Caki2 (cell line): ENCODE measurements at places on chromosomes 3 and 15. TPM values are rescaled to one million over a fixed set of nuclear protein-coding genes. Genes with fewer than 3 reads are reported as not detected.

Gene PLSCR2
- not detected in 2 replicates for total RNA-seq

Gene SCAANT1
- not detected in 2 replicates for total RNA-seq

Gene GOLGA8T
- 0.23 TPM in 1 of 2 replicates, not detected in the other for total RNA-seq

Gene CCDC32
- total RNA-seq = 31.4 and 33.7 TPM in 2 replicates

Gene MAP6D1
- total RNA-seq = 4.9 TPM in 1 of 2 replicates, not detected in the other

Gene TJP1
- 25.0 and 39.3 TPM in 2 replicates for total RNA-seq

Gene SSR3
- 177 and 336 TPM in 2 replicates for total RNA-seq

Gene RTF1
- total RNA-seq = 24.2 and 41.8 TPM in 2 replicates

Gene BCHE
- total RNA-seq = 78.5 and 83.1 TPM in 2 replicates

Gene CAND2
- not detected in 2 replicates for total RNA-seq

DNA sequence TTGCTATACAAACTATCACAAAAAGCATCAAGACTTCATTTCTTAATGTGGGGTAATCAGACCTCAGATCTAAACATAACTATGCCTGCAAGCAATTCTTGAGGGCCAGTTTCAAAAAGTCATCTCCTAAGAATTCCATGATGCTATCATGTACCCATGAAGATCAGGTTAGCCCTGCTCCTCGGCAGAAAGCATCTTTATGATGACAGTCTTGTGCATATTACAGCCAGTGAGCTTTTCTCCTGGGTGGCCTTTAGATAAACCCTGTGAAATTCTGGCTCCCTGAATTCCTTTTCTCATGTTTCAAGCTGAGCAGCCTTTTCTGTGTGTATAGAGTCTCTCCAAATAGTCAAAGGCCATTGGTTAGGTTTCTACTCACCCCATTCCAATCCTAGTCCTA lies 201.9 kb upstream of the MCTP2 start:
- DNase-seq = no peak

- no peak for DNase-seq
These were observed 16.5 kb downstream of the ST6GAL1 start for GRCh38 chr3:186946756-186947375.

DNA sequence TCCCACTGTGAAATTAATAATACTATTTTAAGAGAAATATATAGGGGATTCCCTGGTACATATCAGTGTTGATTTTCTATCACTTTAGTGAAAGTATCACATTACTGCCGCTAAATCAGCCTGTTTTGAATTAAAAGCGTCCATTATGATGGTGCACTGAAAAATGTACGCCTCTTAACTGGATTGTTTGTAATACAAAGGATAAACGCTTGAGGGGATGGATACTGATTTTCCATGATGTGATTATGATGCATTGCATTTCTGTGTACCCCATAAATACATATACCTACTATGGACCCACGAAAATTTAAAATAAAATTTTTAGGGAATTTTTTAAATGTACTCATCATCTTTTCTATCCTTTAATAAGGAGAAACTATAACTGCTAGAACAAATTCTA lies 478.6 kb downstream of the MAGI1 start:
- no peak for DNase-seq

- no peak for DNase-seq
These were observed 220 bp downstream of the TP63 start for GRCh38 chr3:189631409-189631808.

DNA sequence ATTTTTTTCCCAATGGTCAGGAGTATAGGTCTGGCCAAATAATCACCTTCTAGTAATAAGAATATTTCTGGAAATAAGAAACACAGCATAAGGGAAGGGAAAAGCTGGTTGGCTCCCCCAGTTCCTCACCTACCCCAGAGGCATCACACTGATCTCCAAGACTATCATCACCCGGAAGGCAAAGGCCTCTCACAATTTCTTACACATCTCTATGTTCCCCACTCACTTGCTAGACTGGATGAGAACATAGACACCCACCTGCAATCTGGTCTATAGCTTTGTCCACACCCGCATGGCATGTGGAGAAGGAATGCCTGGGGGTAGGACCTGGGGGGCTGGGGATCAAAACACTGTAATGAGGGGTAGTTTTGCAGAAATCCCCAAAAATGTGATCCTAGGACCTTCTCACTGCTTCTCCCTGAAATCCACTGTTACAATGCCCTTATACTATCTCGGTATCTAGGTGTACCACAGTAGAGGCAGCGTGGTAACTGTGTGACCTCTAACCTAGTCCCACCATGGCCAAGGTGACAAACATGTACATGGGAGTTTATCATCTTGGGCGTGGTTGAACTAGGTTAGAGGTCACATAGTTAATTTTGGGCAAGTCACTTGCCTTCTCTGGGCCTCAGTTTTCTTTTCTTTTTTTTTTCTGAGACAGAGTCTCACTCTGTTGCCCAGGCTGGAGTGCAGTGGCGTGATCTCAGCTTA lies 29.5 kb upstream of the NRROS start:
- DNase-seq = no peak

- DNase-seq = no peak
These were observed 43.0 kb upstream of the IL20RB start for GRCh38 chr3:136914739-136915138.

DNA sequence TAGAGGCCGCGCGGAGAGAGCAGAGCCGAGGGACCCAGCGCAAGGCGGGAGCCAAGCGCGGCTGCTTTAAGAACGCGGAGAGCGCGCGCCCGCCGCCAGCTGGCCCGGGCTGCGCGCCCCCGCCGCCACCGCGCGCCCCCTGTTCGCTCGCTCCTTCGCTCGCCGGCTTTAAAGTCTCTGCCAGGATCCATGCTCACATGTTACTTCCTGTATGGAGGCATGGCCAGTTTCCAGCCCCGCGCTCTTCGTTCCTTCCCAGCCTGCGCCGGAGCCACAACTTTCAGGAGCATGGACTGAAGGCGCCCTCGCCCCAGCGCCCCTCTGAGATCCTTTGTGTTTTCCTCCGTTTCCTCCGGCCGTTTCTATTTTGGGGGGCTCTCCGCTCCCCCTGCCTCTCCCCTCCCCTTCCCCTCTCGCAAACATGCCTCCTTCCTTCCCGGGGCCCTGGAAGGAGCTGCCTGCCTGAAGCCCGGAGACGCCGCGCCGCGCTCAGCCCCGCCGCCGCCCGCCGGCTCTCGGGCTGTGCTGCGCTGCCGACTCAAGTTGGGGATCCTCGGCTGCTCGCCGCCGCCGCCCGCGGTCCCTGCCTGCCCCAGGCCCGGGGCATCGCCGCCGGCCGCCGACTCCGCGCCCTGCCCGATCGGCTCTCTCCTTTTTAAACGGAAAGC lies at the start of gene PTPRG:
PTPRG (plus strand) TSS at position 198 of the 668 bp plus-strand sequence. CDS start 717 bp downstream, outside the sequence.
- DNase-seq = peak; percentile 86

DNA sequence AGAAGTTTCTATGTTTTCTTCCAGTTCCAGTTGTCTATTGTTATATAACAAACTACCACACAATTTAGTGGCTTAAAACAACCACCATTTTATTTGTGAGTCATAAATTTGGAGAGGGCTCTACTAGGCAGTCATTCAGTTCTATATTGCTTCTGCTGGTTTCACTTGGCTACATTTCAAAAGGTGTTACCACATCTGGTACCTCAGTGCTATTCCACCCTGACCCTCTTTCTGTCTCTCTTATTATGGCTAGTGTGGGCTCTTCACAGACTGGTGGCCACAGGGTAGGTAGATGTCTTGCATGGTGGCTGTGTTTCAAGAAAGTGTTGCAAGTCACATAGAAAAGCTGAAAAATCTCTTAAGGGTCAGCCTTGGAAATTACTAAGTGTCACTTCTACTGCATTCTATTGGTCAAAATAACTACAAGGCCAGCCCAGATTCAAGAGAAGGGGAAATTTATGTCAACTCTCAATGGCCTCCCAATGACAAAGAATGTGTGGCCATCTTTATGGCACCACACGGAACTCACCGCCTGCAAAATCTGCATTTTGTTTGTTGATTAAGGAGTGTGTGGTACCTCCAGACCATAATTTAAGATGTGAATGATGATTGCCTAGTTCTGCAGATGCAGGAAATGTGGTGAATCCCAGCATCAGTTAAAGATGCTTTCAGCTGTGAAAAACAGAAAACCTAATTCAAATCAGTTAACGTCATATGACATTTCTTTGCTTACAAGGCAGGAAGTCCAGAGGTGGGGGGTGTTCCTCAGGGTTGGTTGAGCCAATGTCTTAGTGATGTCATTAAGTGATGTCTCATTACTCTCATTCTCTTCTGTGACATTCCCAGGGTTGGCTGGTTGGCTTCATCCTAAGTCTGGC lies 105.8 kb upstream of the RASGRP1 start:
- DNase-seq = no peak

- no peak for DNase-seq
These were observed 9.6 kb downstream of the PYDC2 start for GRCh38 chr3:191470545-191470944.

GRCh38 chr3:196115678-196116083 lies 33.8 kb upstream of the TFRC start:
- DNase-seq = no peak

DNA sequence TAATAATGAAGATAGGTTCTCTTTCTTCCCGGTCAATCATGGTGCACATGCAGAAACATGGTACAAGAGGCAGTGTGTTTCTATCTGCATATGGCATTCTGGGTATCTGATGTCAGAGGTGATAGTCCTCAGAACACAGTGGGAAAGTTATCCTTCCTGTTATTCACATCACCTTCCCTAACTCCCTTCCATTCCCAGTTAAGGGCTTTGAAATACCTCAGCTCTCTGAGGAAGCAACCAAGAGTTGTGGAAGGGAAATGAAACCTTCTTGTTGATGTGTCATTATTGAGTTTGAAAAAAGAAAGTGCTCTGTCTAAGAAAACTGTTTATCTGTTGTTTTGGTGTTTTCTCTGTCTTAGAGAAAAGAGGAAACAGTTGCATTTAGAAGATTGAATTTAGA lies 21.9 kb upstream of the P2RY13 start:
- DNase-seq = no peak

DNA sequence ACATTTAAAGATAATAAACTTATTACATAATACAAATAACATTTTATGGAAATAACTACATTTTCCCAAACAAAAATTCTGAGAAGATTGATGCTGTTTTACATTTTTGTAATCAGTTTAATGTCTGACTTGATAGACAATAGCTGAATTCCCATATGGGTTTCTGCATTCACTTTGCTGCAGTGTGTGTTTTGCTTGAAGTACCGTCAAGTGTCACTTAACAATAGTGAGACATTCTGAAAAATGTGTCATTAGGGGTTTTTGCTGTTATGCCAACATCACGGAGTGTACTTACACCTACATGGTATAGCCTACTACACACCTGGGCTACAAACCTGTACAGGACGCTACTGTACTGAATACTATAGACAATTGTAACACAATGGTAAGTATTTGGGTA lies 57.5 kb downstream of the USF3 start:
- DNase-seq = no peak

GRCh38 chr15:52419494-52419893 lies 109.2 kb downstream of the MYO5A start:
- no peak for DNase-seq

- no peak for DNase-seq
These were observed 925.1 kb upstream of the NR2F2 start for GRCh38 chr15:95405447-95405846.

- DNase-seq = no peak
These were observed 68.6 kb upstream of the ONECUT1 start for GRCh38 chr15:52858782-52859176.

DNA sequence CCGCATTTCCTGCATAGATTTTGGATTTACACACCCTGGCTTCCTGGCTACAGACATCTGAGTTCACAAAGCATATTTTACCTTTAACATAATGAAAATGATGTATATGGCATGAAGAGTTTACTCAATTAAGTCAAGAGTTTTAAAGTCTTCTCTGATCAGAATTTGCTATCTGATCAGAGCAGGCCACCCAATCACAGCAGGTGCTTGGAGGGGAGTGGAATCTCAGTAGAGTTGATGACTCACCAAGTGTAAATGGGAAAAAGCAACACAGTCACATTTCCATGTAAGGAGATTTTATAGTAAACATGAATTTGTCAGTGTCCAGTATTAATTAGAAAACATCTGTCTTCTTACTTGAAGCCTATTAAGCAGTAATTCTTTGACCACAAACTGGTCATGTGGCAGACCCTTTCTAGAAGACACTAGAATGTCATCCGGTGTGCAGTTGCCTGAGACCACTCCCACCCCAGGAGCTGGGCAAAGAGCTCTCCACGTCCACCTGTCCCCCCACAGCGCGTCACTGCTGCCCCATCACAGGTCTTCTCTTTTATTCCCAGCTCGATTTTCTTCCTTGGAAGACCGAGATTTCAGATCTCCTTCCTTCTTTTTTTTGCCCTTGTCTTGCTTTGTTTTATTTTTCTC lies 10.8 kb downstream of the MESD start:
- peak; percentile 22 for DNase-seq

GRCh38 chr3:102069211-102069662 lies 219.9 kb downstream of the NFKBIZ start:
- DNase-seq = no peak

DNA sequence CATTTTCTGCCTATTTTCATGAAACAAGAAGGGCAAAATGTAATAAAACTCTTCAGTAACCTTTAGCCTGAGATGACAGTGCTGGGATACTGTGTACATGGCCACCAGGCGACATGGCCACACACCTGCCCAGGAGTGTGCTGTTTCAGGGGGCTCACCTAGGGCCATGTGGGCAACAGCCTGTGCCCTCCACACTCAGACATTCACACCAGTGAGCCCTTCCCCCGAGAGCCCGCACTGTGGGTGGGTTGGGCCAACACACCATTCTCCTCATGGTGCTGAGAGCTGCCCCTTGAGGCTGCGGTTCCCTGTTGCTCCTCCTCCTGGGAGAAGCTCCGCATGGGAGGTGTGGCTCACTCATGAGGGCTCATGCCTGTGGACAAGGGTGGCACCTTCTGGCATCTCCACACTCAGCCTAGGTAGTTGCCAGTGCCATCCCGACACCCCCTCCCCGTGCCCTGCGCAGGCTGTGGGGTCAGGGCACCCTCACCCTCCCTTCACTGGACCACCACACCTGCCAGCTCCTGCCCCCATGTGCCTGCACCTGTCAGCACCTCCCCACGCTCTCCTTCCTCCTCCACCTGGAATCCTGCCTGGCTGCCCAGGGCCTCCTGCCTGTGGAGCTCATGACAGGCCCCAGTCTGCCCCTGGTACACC lies 19.7 kb downstream of the OCA2 start:
- no peak for DNase-seq

DNA sequence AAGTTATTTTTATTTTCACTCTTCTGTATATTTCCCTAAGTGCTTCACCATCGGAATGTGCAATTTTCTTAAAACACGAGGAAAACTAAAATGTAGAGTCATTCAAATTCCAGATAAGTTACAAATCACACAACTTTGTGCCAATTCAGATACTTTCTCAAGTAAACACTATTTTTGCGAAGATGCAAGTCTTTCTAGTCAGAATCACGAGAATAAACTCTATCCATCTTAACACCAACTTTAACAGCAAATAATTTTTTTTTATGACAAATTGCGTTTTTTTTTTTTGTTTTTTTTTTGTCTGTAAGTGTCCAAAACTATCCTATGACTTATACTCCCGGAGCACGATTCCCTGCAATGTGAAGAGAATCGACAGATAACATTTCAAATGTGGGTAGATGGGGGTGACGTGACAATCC lies 1.3 kb downstream of the STAG1 start:
- DNase-seq = no peak
